ENCODE measurements at places on chromosomes 5 and 9. TPM values are rescaled to one million over a fixed set of nuclear protein-coding genes. Genes with fewer than 3 reads are reported as not detected.

- DNase-seq = no peak
These were observed 8.6 kb upstream of the PSAT1 start for GRCh38 chr9:78288214-78288892.

LCN15 gene
- not detected for total RNA-seq

PDZD2 gene
- 8.1 TPM for total RNA-seq

IFNA21 gene
- total RNA-seq = not detected

- no peak for DNase-seq
These were observed 275.2 kb upstream of the CDH9 start for GRCh38 chr5:27313549-27313948.

- no peak for DNase-seq
These were observed 27.3 kb upstream of the ADAMTS6 start for GRCh38 chr5:65508978-65509377.

- no peak for DNase-seq
These were observed 115.8 kb upstream of the LIFR start for GRCh38 chr5:38672059-38672788.

DNA sequence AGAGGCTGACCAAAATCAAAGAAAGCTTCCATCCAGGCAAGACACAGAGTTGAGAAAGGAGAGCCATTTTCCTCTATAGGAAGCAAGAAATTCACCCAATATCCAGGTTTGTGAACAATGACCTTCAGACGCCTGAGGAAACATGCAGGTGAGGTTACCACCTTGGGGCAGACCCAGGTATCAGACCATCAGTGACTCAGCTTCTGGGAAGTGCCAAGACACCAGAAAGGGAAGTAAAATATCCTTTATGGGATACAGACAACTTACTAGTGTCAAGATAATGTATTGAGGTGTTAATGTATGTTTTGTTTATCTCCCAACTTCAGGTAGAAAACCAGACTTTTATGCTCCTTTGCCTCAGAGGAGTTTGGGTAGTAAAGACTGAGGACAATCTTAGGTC, 2.2 kb upstream of the DTWD2 start:
- DNase-seq = no peak

DNA sequence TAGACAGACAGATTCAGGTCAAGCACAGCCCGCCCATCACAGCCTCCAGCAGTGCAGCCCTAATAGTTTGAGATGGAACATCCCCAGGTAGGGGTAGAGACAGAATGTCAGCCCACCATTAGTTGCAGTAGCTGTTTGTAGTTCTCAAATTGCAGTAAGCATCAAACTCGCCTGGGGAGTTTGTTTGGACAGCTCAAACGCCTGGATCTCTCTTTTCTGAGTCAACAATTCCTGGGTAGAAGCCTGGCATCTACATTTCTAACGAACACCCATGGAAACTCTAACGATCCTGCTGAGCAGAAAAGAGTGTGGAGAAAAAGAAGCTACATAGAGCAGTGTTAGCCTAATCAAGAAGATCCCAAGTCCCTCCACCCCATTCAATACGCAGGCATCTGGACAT, 59.4 kb downstream of the ADAMTS16 start:
- DNase-seq = no peak

ZBED3 gene
- 4.7 TPM for total RNA-seq

GRCh38 chr5:117379521-117379920, 804.9 kb upstream of the SEMA6A start:
- no peak for DNase-seq

NMUR2 gene
- not detected for total RNA-seq

DNA sequence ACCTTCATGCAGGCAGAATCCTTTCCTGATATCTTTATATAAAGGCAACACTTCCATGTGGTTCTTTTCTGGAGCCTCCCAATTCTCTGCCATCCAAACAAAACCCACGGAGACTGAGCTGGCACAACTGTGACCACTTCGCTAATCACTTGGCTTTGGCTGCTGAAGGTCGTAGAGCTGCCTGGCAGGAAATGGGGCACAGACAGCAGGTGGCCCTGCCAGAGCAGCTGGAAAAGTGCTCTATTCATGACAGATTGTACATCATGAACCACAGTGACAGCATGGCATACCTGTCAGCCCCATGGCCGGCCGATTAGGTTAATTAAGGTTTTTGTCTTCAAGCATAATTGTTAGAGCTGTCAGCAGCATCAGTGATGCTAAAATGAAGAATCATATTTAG, 141.9 kb upstream of the ANKRD55 start:
- no peak for DNase-seq

- DNase-seq = no peak
These were observed 113.0 kb upstream of the IER5L start for GRCh38 chr9:129291041-129291501.

DNA sequence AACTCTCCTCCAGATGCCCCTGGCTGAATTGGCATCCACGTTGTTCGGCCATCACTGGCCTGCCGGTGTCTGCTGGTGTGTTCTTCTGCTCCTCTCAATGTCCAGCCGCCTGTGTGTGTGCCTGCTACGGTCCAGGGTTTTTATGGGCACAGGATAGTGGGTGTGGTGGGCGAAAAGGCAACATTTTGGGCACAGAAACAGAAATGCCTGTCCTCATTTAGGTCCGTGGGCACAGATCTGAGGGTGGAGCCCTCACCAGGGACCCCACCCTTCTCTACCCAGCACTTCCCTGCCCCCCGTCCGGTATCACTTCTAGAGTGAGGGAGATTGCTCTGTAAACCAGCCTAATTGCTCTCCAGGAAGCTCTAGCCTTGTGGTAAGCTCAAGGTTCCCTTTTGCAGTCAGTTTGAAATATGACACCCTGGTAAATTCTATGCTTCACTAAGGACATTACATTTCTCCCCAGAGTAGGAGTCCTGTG, 410.1 kb downstream of the MAT2B start:
- no peak for DNase-seq

DNA sequence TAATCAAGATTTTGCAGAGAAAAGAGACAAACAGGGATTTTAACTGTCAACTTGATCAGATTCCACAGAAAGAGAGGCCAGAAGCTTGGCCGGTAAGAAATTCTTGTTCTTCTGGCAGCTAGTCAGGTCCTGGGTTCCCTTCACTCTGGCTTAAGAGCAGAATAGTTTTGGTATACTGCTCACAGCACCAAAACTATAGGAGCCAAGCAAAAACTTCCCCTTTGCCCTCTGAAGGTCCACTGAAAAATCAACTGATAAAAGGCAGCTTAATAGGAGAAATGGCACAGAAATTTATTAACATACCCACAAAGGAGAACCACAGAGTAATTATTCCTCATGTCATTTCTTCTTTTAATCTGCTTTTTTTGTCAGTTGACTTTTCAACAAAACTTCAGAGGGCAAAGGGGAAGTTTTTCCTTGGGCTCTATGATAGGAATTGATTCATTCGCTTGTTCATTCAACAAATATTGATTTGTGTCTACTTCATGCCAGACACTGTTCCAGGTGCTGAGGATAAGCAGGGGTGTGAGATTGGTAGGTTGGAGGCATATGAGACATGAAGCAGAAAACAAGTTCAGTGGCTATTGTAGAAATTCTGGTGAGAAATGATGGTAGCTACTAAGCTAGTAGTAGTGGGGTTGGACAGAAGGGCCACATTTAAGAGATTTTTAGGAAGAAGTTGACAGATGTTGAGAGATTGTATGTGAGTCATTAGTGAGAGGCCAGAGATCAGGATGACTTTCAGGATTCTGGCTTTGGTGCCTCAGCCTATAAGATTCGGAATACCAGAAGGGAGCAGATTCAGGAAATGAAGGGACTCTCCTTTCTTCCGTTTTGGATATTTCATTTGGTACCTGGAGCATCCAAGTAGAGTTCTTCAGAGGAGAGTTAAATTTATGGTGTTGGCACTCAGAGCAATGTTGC, 20.6 kb upstream of the NNT start:
- DNase-seq = no peak

ERAP2 gene
- 53.2 TPM for total RNA-seq

ACOT12 gene
- total RNA-seq = 0.21 TPM

GRCh38 chr5:167945542-167946384, 345.7 kb upstream of the WWC1 start:
- DNase-seq = no peak
